ENCODE measurements at places on chromosomes 13 and 19.

GRCh38 chr19:53868091-53868891 lies 608 bp downstream of the MYADM start:
- DNase-seq, result peak; percentile 55

DNA sequence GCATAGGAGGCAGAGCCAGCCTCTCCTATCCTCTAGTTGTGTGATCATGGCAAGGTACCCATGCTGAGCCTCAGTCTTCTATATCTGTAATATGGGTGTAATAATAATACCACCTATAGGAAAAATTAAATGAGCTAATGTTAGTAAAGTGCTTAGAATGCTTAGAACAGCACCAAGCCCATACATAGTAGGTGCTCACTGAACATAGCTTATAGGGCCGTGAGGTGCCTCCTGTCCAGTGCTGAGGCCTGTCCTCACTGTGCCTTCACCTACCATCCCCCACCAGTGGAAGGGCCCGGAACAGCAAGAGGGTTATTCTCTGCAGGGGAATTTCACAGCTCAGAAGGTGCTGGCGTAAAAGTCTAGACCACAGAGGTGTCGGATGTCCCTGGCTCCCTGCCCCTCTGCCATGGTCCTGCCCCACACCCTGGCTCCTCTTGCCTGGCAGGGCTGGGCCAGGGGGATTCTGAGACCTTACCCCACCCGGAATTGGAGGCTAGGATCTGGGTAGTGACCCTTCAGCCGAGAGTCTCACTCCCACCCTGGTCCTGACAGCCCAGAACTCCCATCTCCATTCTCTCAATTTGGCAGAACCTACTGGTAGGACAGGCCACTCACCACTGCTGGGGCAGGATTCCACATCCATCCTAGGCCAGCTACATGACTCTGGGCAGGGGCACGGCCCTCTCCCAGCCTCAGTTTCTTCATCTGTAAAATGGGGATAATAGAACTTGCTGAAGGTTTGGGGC lies 2.2 kb upstream of the SCN1B start:
- no peak for DNase-seq

GRCh38 chr13:43424412-43424811 lies 362.4 kb downstream of the ENOX1 start:
- no peak for DNase-seq

- DNase-seq, result no peak
Measured at GRCh38 chr13:42707048-42707447, 74.3 kb upstream of the FAM216B start.

- no peak for DNase-seq
Measured at GRCh38 chr13:102839462-102839861, 6.4 kb upstream of the ERCC5 start.

DNA sequence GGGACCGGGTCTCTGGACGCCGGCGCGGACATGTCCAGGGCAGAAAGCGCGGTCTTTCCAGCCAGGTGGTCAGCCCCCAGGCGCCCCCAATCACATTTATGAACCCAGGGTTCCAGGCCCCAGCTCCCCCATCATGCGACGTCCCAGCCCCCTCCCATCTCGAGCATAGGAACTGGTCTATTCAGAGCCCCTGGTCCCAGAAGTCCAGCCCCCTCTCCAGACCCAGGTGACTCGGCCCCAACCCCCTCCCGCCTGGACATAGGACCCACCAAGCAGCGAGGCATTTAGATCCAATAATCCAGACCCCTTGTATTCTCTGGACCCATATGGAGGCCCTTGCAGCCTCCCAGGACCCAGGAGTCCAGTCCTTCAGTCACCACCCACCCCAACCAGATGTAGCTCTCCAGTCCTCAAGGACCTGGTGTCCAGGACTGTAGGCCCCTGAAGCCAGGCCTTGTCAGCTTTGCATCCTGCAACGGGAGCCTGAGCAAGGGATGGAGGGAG lies 501 bp downstream of the APLP1 start:
- no peak for DNase-seq
